ENCODE measurements at places on chromosomes 16 and 17. TPM values are rescaled to one million over a fixed set of nuclear protein-coding genes. Genes with fewer than 3 reads are reported as not detected.

The KRT31 gene
- total RNA-seq, result not detected

DNA sequence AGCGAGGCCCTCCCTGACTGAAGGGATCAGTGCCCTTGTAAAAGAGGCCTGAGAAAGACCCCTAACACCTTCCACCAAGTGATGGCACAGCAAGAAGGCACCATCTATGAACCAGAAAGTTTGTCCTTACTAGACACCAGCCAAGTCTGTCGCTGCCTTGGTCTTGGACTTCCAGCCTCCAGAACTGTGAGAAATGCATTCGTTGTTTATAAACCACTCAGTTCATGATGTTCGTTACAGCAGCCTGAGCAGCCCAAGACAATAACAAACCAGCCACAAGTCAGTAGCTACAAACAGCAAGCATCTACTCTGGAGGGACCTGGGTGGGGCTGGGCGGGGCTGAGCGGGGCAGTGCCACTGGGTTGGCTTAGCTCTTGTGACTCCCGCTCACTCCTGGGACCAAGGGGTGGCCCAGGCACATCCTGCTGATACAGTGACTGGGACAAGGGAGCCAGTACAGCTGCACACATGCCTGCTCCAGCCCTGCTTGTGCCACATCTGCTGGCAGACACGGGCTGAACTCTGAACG, 234.9 kb downstream of the IRF8 start:
- no peak for DNase-seq
- no peak overlapping the region for H3K27ac ChIP-seq
- peaks cover 36% of the 10 kb centered on the region for H3K27me3 ChIP-seq
- no peaks in the 10 kb centered on the region for H3K36me3 ChIP-seq

- H3K4me1 ChIP-seq, result no peaks in the 10 kb centered on the region
- DNase-seq, result no peak
- H3K4me3 ChIP-seq, result no peak overlapping the region
- no peaks in the 10 kb centered on the region for H3K27me3 ChIP-seq
- H3K27ac ChIP-seq, result no peak overlapping the region
Measured at GRCh38 chr16:49010879-49011278, 270.8 kb downstream of the CBLN1 start.

GRCh38 chr17:33239702-33240101, 53.4 kb downstream of the ASIC2 start:
- H3K27me3 ChIP-seq, result no peaks in the 10 kb centered on the region
- no peaks in the 10 kb centered on the region for H3K36me3 ChIP-seq
- no peak for DNase-seq
- no peak overlapping the region for H3K27ac ChIP-seq
- H3K4me3 ChIP-seq, result no peak overlapping the region

- no peak overlapping the region for H3K4me3 ChIP-seq
- no peak overlapping the region for H3K27ac ChIP-seq
- H3K4me1 ChIP-seq, result no peaks in the 10 kb centered on the region
- H3K27me3 ChIP-seq, result no peaks in the 10 kb centered on the region
Measured at GRCh38 chr17:41254861-41255260, 323 bp upstream of the KRTAP9-9 start.

The FGF11 gene
- total RNA-seq, result 0.69 TPM

- H3K4me1 ChIP-seq, result no peaks in the 10 kb centered on the region
- no peaks in the 10 kb centered on the region for H3K36me3 ChIP-seq
- H3K27ac ChIP-seq, result no peak overlapping the region
- peaks cover 81% of the 10 kb centered on the region for H3K27me3 ChIP-seq
- no peak overlapping the region for H3K4me3 ChIP-seq
- no peak for DNase-seq
Measured at GRCh38 chr16:85990861-85991301, 91.9 kb downstream of the IRF8 start.

DNA sequence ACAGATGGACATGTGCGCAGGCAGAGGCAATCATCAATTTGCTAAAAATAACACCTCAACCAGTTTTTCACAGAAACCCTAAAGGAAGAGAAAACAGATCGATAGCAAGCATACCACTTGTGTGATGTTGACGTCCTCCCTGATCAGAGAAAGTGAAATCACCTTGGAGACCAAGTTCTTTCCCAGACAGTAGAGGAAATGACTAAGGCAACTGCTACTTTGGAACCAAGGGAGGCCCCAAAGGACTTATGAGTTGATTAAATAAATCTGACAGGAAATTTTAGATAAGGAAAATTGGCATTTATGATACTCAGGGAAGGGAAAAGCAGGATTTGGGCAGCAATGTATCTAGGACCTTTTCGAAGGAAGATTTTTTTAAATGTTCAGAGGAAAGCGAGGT, 267.1 kb upstream of the ASIC2 start:
- no peak overlapping the region for H3K27ac ChIP-seq
- H3K27me3 ChIP-seq, result no peaks in the 10 kb centered on the region
- H3K36me3 ChIP-seq, result no peaks in the 10 kb centered on the region

The KRT25 gene
- total RNA-seq, result not detected

- DNase-seq, result no peak
- no peaks in the 10 kb centered on the region for H3K27me3 ChIP-seq
- no peaks in the 10 kb centered on the region for H3K36me3 ChIP-seq
- H3K4me1 ChIP-seq, result peaks cover 20% of the 10 kb centered on the region
- no peak overlapping the region for H3K4me3 ChIP-seq
Measured at GRCh38 chr17:57666201-57666870, 78.8 kb downstream of the CCDC182 start.

GRCh38 chr16:68539711-68540239, 684 bp downstream of the ZFP90 start:
- peak overlapping the region; percentile 87 for H3K4me3 ChIP-seq
- no peaks in the 10 kb centered on the region for H3K27me3 ChIP-seq
- H3K36me3 ChIP-seq, result peaks cover 9% of the 10 kb centered on the region
- no peak overlapping the region for H3K27ac ChIP-seq
- H3K4me1 ChIP-seq, result no peaks in the 10 kb centered on the region

The KRT27 gene
- total RNA-seq, result not detected

The MT1H gene
- not detected for total RNA-seq

- H3K27ac ChIP-seq, result no peak overlapping the region
- no peak for DNase-seq
- peaks cover 8% of the 10 kb centered on the region for H3K4me1 ChIP-seq
- no peaks in the 10 kb centered on the region for H3K27me3 ChIP-seq
Measured at GRCh38 chr17:34990921-34991365, 10.6 kb downstream of the LIG3 start.

The CLEC19A gene
- not detected for total RNA-seq

DNA sequence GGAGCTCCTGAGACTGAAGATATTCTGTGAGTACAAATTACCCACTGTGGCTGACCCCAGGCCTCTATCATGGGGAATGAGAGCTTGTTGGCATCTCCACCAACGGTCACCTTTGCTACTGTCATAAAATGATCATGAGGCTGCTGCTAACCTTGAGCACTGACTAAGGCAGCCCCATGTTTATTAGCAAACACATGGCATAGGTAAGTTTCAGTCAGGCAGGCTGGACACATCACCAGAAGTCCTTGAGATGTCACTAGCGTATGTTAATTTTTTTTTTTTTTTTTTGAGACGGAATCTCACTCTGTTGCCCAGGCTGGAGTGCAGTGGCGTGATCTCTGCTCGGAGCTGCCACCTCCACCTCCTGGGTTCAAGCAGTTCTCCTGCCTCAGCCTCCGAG, 1.5 kb upstream of the GLG1 start:
- H3K27ac ChIP-seq, result no peak overlapping the region
- DNase-seq, result no peak
- no peak overlapping the region for H3K4me3 ChIP-seq
- H3K27me3 ChIP-seq, result no peaks in the 10 kb centered on the region

- no peak overlapping the region for H3K27ac ChIP-seq
- peaks cover 20% of the 10 kb centered on the region for H3K4me1 ChIP-seq
- no peak for DNase-seq
Measured at GRCh38 chr17:48973806-48974205, 5.4 kb upstream of the GIP start.

The PMP22 gene
- 51.0 TPM for total RNA-seq

GRCh38 chr17:58508341-58509067, 5.9 kb downstream of the MTMR4 start:
- H3K36me3 ChIP-seq, result peaks cover 28% of the 10 kb centered on the region
- no peak for DNase-seq
- no peak overlapping the region for H3K27ac ChIP-seq
- no peak overlapping the region for H3K4me3 ChIP-seq
- no peaks in the 10 kb centered on the region for H3K27me3 ChIP-seq

GRCh38 chr16:5427571-5427970, 330.0 kb upstream of the EEF2KMT start:
- no peak overlapping the region for H3K4me3 ChIP-seq
- DNase-seq, result no peak
- H3K36me3 ChIP-seq, result no peaks in the 10 kb centered on the region
- no peak overlapping the region for H3K27ac ChIP-seq

- no peaks in the 10 kb centered on the region for H3K36me3 ChIP-seq
- H3K27me3 ChIP-seq, result no peaks in the 10 kb centered on the region
- no peak for DNase-seq
- H3K4me1 ChIP-seq, result peaks cover 19% of the 10 kb centered on the region
Measured at GRCh38 chr17:78939615-78940014, 14.4 kb upstream of the TIMP2 start.

The KRTAP9-2 gene
- total RNA-seq, result not detected

DNA sequence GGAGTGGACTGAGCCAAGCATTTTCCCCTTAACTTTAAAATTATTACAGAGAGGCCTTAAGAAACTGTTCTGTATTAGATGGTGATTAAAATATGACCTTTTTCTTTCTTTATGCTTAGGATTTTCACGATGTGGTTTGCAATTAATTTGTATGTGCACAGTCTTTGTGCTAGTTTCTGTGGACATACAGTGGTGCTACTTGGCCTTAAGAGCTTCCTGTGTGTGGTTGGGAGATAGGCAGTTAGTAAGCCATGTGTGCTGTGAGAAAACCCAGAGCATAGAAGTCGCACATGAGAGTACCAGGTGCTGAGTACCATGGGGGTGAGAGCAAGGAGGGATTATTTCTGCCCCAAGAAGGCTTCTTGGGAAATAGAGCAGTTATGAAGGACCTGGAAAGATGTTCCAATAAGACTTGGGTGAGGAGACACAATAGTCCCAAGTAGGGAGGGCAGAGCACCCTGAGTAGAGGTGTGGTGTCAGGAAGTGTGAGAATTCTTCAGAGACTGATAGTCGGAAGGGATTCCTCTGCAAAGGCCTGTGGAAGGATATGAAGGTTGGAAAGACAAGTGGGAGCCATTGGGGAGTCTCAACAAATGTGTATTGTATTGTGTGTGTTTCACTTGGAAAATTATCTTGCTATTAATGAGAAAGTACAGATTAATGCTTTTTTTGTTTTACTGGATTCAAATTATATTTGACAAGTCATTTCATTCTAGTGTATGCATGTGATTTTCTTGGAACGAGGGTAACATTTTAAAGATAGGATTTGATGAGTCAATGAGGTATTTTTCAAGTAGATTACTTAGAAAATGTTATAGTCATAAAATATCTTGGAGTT, 239.9 kb downstream of the PRKCA start:
- H3K4me1 ChIP-seq, result peaks cover 61% of the 10 kb centered on the region
- H3K36me3 ChIP-seq, result peaks cover 3% of the 10 kb centered on the region
- H3K4me3 ChIP-seq, result peak overlapping the region; percentile 7

GRCh38 chr17:80005360-80006338, 30.0 kb downstream of the TBC1D16 start:
- H3K36me3 ChIP-seq, result no peaks in the 10 kb centered on the region
- H3K27me3 ChIP-seq, result no peaks in the 10 kb centered on the region
- H3K4me3 ChIP-seq, result peak overlapping the region; percentile 65
- H3K4me1 ChIP-seq, result peaks cover 8% of the 10 kb centered on the region
- H3K27ac ChIP-seq, result no peak overlapping the region

- H3K27me3 ChIP-seq, result no peaks in the 10 kb centered on the region
- H3K4me3 ChIP-seq, result no peak overlapping the region
- peaks cover 13% of the 10 kb centered on the region for H3K4me1 ChIP-seq
- H3K36me3 ChIP-seq, result peaks cover 27% of the 10 kb centered on the region
- no peak overlapping the region for H3K27ac ChIP-seq
- DNase-seq, result no peak
Measured at GRCh38 chr17:75049706-75050105, 2.7 kb downstream of the KCTD2 start.

GRCh38 chr17:1648963-1649843, 463 bp downstream of the RILP start:
- H3K4me1 ChIP-seq, result peaks cover 19% of the 10 kb centered on the region
- no peaks in the 10 kb centered on the region for H3K27me3 ChIP-seq
- peak; percentile 94 for DNase-seq
- H3K4me3 ChIP-seq, result peak overlapping the region; percentile 76

DNA sequence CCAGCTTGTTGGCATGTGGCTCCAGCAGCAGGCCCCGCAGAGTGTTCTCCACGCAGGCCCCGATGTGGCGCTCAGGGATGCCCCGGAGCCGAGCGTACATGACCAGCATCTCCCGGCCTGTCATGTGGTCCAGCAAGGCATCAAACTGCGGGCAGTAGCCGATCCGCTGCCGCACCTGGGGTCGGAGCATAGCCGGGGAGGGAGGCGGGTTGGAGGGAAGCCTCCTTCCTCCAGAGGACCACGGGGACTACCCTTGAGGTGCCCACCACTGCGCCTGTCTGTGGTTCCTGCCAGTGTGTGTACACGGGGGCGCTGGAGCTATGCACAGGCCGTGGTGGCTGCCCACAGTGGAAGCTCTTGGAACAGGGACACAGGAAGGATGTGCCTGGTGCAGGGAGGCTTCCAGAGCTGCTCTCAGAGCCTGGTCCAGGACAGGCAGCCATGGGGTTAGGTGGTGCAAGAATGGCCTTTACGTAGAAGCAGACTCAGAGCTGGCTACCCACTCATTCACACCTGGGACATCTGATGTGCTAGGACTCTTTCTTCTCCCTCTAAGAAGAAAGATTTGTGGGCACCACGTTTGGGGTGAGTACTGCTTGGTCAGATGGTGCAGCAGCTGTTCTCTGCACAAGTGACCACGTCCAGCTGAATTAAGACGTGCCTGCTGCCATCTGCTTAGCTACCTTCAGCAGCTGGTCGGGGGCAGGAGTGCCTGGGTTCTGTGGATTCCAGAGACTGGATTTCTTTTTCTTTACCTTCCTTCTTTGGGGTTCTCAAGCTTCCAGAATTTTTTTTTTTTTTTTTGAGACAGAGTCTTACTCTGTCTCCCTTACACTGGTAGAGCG, 11.3 kb upstream of the RNPS1 start:
- H3K4me1 ChIP-seq, result no peaks in the 10 kb centered on the region
- no peaks in the 10 kb centered on the region for H3K27me3 ChIP-seq
- H3K27ac ChIP-seq, result no peak overlapping the region
- no peak for DNase-seq
- H3K36me3 ChIP-seq, result no peaks in the 10 kb centered on the region

DNA sequence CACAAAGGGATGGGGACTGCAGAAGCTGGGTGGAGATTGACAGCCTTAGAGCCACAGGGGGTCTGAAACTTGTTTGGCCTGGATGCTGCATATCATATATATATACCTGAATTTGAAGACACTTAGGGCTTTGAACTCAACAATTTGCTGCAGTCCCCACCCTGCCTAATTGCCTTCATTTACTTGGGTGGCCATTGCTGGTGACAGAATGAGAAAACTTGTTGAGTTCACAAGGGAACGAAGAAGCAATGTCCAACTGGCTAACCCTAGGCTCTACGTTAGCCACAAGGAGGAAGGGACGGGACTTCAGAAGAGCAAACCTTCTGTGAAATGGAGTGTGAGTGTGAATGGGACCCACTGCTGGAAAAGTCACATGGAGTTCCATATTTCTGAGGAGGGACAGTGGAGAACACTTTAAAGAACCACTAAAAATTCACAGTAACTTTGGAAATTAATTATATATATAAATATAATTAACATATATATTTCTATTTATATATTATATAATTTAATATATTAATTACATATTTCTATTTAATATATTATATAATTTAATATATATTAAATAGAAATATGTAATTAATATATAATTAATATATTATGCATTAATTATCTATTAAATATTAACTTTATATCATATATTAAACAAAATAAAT, 215.3 kb upstream of the SOX9 start:
- no peak overlapping the region for H3K4me3 ChIP-seq
- H3K27ac ChIP-seq, result no peak overlapping the region
- no peak for DNase-seq
- no peaks in the 10 kb centered on the region for H3K36me3 ChIP-seq

Data from PC-3 (cell line).